Activated CD8-positive, alpha-beta memory T cell treated with anti-CD3 and anti-CD28 coated beads, Interleukin-2, amount 50 U/mL, for 48 hours (primary cell): ENCODE measurements at places on chromosomes 4 and X.

DNA sequence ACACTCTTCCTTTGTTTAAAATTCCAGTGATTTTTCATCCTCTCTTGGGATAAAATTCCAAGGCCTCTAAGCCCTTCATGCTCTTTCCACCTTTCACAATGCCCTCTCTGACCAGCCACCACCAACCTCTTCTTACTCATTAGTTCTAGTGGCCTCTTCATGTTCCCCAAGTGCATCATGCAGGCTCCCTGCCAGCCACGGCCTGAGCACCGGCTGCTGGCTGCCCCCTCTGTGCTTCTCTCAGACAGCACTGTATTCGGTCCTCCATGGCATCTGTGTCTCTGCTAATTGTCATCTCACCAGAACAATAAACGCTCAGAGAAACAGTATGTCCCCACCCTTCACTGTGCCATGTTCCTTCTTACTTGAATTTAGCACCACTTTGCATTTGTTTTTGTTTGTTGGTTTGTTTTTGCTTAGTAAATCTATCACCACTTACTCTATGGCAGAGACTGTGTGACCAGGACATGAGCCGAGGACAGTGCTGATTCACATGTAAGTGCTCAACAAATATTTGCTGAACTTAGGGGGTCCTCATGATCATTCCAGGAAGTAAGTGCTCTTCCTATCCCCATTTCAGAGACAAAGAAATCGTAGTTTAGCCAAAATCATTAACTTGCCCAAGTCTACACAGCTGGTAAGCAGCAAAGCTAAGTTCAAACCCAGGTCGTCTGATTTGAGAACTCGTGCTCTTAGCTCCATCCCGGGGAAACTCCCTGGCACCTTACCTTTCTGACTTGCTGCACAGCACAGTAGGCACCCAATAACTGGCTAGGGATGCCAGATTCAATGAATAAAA lies 77.1 kb upstream of the UCP1 start:
- DNase-seq: no peak

- DNase-seq: no peak
These were observed 812.3 kb downstream of the PDHA2 start for GRCh38 chr4:96652158-96652557.

DNA sequence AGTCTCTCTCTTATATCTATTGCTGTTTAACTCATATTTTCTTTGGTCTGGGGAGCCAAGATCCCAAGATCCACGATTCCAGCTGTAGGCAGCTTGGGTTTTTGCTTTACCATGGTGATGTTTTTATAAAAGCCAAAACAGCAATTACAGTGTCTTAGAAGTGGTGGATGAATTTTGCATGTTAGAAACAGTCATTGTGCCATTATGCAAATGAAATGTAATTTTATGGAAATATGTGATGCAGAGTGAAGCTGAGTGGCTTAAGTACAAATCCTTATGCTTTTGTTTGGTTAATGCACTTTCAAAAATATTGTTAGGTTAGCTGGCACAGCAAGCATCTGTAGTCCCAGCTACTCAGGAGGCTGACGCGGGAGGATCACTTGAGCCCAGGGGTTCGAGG lies 32.8 kb upstream of the PTTG2 start:
- DNase-seq: no peak

DNA sequence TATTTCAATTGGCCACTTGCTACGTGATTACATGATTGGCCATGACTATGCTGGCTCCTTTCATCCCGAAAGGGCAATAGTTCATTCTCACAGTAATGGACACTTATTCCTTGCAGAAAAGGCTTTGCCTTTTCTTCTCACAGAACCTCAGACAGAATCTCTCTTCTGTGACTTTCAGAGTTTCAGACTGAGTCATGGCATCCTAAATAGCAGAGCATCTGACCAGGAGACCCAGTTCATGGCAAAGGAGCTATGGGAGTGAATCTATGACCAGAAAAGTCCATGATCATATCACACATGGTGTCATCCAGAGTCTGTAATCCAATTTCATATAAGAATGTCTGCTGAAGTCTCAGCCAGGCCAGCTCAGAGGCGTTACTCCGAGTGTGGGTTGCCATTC lies 263.3 kb upstream of the CLNK start:
- DNase-seq: no peak

DNA sequence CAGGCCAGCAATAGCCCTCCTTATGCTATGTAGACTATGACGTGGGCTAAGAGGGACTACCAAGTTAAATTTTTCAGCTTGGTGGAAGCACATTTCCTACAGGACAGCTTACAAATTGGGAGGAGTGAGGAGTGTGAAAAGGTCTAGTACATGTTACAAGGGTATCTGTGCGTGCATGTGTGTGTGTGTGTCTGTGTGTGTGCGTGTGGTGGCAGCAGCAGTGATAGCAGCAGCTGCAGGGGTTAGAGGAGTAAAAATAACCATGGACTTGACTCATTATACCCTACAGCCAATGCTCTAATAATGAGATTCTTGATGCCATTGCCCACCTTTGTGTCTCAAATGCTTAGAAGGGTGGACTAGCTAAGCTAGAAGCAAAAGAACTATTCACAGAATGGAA lies 88.6 kb downstream of the SLC9A7 start:
- DNase-seq: no peak

DNA sequence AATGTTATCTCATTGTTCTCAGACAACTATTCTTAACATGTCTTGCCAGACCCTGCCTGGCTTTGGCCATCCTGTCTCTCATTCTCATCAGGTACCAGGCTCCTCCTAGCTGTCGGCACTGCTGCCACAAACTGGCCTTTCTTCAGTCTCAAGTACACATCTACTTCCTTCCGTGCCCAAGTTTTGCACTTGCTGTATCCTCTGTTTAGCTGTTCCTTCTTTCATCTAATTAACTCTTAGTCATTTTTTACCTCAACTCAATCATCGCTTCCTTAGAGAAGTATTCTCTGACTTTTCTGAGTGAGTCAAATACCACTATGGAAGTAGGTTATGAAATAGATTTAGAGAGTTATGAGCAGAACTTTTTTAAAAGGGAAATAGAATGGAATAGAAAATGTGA lies 19.7 kb downstream of the CXCL3 start:
- no peak for DNase-seq
